GDM1 (cell line): ENCODE measurements at places on chromosomes 4 and X.

GRCh38 chrX:54447461-54447860, 7.3 kb downstream of the TSR2 start:
- DNase-seq: no peak

DNA sequence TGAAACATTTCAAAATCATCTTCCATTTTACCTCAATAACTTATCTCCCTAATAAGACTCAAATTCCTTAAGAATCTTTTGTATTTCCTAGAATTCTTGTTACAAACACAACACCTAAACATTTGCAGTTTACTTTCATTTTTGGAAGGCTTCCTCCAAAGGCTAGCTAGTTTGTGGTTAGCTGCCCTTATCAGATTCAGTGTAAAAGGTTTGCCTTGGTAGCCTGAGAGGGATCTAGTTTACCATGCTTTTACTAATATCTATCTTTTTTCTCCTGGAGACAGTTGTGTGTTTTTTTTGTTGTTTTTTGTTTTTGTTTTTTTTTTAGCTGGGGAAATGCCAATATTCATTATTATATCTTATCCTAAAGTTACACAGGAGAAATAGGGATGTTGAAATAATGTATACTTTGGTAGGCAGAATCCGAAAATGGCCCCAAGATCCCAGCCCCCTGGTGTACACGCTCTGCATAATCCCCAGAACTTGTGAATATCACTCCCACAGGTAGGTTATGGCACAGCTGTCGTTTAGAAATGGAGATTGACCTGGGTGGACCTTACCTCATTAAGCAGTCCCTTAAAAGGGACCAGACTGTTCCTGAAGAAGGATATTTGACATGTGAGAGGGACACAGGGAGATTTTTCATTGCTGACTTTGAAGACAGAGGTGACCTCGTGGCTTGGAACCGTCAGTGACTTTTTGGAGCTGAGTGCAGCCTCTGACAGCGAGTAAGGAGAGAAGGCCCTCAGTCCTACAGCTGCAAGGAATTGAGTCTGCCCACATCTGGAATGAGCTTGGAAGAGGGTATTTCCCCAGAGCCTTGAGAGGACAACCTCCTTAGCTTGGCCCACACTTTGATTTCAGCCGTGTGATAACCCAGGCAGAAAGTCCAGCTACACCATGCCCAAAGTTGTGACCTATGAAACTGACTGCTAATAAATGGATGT, 33.4 kb downstream of the SEPTIN11 start:
- no peak for DNase-seq

- DNase-seq: no peak
Observed at GRCh38 chr4:93829820-93830687, 1.5 kb downstream of the ATOH1 start.

DNA sequence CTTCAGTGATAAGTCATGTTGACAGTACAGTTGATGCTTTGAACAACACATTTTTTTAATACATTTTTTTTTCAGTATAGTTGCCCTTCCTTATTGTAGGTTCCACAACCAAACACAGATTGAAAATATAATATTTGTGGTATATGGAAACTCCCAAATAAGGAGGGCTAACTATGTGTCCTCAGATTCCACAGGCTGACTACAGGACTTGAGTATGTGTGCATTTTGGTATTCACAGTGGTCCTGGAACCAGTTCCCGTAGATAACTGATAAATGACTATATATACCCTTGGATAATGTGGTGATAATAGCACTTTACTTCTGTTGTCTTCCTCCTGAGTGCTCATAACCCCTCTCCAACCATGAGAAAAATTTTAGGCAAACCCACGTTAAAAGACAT, 111.6 kb upstream of the NUDT6 start:
- no peak for DNase-seq

DNA sequence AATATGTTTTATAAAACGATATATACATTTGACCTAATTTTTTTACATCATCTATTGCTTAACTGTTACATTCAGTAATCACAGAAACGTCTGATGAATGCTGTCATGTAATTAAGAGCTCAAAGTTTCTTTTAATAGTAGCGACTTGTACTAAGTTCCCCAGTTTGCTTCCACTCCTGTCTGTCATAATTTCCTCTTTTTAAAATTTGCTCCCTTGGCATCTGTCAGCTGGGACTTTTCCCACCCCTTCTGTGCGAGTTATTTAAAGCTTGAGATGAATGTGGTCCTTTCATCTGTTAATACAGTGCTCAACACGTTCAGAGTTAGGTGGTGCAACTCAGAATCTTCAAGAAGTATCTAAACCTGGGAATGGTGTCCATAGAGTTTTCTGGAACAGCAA, 1.2 kb downstream of the RAP1GDS1 start:
- DNase-seq: no peak

- DNase-seq: no peak
Observed at GRCh38 chr4:62004881-62005280, 804.8 kb downstream of the ADGRL3 start.

DNA sequence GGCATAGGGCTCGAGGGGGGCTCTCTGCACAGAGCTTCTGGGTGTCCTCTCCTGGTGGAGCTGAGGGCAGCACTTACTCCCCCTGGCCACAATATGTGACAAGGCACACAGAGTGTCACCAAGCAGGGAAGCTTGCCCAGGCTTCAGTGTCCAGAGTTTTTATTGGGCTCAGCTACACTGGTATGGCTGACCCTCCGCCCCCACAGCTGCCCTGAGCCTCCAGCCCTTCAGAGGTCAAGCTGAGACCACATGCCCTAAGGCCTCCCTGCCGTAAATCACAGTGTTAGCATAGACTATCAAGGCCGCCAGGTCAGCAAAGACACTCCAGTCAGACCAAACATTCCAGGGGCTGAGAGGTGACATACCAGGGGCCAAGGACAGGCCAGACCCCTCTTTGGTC, 59.0 kb downstream of the EVC start:
- no peak for DNase-seq

- DNase-seq: no peak
Observed at GRCh38 chr4:37392521-37393255, 148.1 kb downstream of the NWD2 start.

- no peak for DNase-seq
Observed at GRCh38 chr4:157443537-157443936, 223.0 kb downstream of the GRIA2 start.

DNA sequence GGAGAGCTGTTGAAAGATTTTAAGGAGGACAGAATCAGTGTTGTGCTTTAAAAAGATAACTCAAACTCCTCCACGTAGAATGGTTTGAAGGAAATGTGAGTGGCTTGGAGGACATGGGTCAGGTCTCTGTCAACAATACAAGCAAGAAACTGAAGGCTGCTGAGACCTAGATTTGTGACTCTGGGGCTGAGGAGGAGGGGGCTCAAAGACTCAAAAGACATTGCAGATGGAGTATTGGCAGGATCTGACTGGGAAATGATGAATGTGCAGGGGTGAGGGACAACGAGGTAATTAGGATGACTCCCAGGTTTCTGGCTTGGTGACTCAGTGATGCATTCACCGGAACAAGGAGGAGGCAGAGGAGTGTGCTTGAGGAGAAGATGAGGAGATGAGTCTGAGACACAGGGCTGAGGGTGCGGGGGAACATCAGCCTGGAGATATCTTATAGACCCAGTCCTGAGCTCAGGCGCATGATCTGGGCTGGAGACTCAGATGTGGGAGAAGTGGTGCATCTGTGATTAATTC, 3.3 kb upstream of the RPS4X start:
- DNase-seq: no peak

DNA sequence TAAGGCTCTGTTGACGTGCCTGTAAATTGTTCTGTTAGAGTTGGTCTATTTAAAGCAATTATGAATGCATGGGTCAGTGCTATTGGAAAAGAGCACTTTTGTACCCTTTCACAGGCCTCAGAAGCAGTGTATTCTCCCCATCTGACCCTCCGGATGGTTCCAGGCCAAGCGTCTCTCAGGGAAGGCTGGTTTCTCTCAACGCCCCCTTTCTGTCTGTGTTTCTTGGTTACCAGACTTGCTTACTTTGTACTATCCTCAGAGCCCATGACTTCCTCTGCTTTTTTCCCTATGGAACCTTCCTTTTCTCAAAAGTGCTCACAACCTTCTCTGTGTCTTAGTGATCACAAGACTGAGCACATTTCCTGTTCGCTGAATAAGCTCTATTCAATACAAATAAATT, 559.3 kb upstream of the ZFP42 start:
- no peak for DNase-seq

GRCh38 chrX:66635360-66635759, 3.5 kb downstream of the EDA2R start:
- no peak for DNase-seq

DNA sequence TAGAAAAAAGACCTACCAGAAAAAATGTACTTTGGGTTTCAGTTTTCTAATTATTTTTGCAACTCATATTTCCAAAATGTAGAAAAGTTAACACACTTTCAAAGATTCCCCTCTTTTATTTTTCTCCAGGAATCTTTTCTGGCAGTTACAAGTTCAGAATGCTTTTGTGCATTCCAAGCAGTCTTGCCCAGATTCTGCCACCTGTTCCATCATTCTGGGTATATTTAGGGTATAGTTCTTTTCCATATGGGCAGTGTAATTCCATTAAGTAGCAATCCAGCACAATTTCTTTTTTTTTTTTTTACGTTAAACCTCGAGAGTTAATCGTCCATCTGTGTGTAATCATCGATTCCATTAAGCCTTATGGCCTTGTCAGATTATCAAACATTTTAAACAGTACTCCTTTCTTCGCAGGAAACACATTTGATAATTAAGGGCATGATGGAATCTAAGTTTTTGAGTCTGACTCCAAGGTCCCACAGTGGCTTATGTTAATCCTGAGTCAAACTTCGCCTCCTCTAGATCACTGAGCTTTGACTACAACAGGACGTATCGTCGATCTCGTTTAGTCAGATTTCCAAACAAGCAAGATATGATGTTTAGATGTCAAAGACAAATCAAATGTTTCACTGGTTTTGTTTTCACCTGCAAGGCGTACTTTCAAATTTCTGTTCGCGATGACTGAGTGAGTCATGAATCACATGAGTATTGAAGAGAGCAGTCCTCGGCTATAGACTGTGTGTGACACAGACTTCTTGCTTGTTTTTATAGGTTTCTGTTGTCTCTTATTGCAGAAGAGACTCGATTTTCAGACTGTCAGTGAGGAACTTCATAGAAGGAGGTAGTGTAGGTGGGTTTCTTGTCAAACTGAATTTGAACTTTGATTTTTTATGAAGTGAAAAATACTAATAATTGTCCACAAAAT, 118.9 kb upstream of the GK2 start:
- DNase-seq: no peak

DNA sequence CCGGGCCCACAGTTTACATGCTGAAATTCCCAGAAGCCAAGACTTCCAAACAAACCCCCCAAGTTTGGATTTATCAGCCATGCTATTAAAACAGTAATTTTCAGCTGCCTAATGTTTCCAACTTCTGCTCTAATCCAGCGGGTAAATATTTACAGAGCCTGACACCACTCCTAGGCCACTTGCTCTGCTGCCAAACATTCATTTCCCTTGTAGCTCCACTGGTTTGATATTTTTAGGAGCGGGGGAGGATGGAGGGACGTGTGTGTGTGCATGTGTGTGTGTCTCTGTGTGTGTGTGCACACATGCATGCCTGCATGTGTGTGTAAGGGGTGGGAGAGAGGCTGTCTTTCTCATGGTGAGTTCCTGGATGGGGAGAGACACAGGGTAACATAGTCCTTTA, 115.7 kb upstream of the PJA1 start:
- DNase-seq: no peak

DNA sequence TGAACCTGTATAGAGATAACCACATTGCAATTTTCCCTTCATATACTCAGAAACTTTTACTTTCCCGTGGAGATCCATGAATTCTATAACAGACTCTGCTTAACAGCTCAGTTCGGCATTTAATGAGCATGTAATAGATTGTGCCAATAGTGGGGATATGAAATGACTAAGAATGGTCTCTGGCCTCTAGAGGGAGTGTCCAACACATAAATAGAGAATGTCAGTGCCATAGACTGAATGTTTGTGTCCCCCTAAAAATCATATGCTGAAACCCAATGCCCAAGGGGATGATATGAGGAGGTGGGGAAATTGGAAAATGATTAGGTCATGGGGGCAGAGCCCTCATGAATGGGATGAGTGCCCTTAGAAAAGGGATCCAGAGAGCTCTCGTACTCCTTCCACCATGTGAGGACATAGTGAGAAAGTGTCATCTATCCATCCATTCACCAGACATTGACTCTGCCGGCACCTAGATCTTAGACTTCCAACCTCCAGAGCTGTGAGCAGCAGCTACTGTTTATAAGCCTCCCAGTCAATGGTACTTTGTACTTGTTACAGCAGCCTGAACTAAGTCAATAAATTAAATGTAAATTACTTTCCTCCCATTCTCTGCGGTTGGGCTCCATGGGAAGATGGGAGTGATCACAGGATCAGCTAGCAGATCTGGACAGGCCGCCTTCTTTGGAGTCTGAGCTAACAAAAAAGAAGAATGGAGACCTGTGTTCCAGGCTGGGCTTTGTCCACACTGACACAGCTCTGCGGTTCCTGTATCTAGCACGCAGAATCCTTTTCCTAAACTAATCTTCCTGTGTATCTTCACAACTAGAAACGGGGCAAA, 28.1 kb upstream of the HPSE start:
- DNase-seq: no peak

DNA sequence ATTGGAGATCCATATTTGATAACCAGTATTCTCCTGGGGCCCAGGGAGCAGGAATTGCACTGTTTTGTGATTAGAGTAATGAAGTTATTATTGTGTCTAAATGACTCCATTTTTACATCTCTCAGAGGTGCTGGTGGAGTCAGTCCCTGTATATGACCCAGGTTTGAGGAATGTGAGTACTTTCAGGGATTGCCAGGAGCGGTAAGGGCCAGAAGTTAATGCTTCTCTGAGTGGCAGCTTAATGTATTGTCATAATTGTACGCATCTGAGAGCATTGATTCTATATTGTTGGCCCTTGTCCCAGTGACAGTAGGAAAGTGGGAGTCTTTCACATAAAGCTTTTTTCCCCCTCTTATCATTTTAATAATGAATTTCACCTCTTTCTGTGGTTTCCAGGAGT, 146.2 kb downstream of the GATB start:
- DNase-seq: no peak

- DNase-seq: no peak
Observed at GRCh38 chrX:135095715-135096114, 24.6 kb downstream of the ETDB start.

GRCh38 chr4:37927434-37927833, 32.8 kb upstream of the PTTG2 start:
- DNase-seq: no peak

- no peak for DNase-seq
Observed at GRCh38 chrX:148567779-148568178, 67.4 kb downstream of the AFF2 start.

GRCh38 chr4:48042979-48043461, 26.4 kb downstream of the NIPAL1 start:
- DNase-seq: no peak
